ENCODE measurements at places on chromosomes 16 and 17. TPM values are rescaled to one million over a fixed set of nuclear protein-coding genes. Genes with fewer than 3 reads are reported as not detected.

DNA sequence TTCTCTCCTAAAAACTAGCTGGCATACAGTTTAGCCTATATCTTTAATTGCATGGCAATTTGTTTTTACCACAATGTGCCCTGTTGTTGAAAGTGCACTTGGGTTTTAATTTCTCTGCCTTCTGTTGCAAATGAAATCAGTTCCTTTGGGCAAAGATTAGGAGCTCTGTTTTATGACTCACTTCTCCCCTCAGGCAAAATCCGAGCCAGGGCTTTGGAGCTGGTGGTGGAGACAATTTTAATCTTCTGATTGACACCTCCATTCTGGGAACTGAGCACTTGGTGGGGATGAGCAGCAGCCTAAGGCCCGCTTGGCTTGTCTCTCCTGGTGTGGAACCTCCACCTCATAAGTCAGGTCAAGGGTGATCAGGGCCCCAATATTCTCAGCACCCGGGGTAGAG is 13.3 kb upstream of the MYH8 start:
- no peak for DNase-seq

- DNase-seq = no peak
Observed at GRCh38 chr16:17258848-17259713, 211.7 kb downstream of the XYLT1 start.

DNA sequence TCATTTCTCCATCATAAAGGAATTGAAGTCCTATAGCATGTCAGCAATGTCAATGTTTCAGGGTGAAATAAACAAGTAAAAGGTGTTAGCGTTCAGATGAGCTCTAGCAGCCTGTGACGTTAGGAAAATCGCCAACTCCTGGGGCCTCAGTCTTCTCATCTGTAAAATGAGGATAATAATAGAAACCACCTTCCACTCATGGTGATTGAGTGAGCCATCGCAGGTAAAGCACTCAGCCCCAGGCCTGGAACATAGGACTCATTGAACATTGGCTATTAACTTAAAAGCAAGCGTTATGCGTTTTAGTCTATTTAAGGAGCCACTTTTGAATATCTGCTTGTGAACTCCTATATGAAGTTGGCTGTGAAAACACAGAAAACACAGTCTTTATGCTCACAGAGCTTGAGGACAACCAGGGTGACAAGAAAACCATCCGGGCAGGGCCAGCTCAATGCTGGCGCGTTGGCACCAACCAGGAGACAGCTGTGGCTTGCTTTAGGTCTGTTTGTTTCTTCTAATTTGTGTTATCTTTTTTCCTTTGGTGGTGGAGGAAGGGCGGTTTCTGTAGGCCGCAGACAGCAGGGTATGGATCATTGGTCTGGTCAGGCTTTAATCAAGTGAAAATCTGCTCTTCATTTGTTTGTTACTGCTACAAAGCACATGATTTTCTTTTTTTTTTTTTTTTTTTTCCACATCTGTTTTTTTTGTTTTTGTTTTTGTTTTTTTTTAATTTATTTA is 35.7 kb upstream of the MED9 start:
- no peak for DNase-seq

GRCh38 chr17:38869526-38870258 is at the start of gene LASP1:
Gene LASP1, plus strand, starts transcription at chr17:38870058. Its CDS starts 132 bp downstream, at chr17:38870190.
- peak; percentile 95 for DNase-seq

- DNase-seq = no peak
Observed at GRCh38 chr17:21313320-21313719, 28.8 kb downstream of the MAP2K3 start.

- DNase-seq = no peak
Observed at GRCh38 chr17:82262344-82262743, 11.2 kb downstream of the CSNK1D start.

GRCh38 chr17:19303367-19303776 is 59.2 kb downstream of the B9D1 start:
- DNase-seq = no peak

- no peak for DNase-seq
Observed at GRCh38 chr17:43975898-43976297, 22.2 kb upstream of the PYY start.

- DNase-seq = no peak
Observed at GRCh38 chr16:61797296-61797795, 238.9 kb downstream of the CDH8 start.

- DNase-seq = no peak
Observed at GRCh38 chr17:61450641-61451537, 1.3 kb upstream of the TBX4 start.

DNA sequence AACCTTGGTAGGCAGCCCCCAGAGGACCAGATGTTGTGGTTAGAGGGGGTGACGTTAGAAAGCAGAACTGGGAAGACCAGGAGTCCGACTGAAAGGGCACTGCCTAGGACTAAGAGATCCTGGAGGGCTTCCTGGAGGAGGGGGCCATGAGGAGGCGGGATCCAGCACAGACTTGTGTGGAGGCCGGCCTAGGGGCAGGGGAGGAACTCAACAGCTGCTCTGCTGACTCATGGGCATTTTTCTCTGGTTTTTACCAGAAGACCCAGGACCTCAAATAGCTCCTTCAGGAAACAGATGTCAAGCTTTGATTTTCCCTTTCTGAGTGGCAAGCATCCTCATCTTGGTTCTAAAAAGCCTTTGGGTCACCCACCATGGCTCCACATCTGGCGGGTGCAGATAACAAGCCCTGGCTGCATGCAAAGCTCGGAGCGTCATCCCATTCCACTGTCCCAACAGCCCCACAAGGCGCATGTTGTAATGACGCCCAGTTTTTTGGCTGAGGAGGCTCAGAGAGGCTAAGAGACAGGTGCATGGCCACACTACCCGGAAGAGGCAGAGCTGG is 29.0 kb downstream of the IL21R start:
- DNase-seq = peak; percentile 64

- DNase-seq = no peak
Observed at GRCh38 chr17:75535119-75535537, 9.6 kb downstream of the LLGL2 start.

Gene PARD6A
- 11.3 TPM for total RNA-seq

Gene VPS9D1
- total RNA-seq = 10.2 TPM

Gene INO80E
- total RNA-seq = 38.2 TPM

Gene BCL7C
- total RNA-seq = 45.7 TPM

Gene GABARAPL2
- total RNA-seq = 105 TPM

Data from esophagus muscularis mucosa (tissue), 4 donors.